ENCODE measurements at places on chromosomes 13 and 19.

GRCh38 chr13:80235166-80235966 lies 105.6 kb downstream of the SPRY2 start:
- DNase-seq: no peak

DNA sequence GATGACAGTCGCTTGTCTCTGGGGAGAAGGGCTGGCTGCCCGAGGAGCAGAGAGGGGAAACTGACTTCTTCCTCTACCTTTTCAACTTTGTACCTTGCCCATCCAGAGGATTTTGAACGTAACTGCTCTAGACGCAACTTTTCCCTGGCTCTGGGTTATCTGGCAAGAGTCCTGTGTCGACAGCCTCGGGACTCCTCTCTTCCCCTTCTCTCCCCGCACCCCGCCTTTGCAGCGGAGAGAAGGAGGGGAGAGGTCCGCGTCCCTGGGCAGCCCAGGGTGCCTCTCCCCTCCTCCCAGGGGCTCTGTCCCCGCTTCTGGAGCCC lies 574 bp downstream of the SH3GL1 start:
- DNase-seq: no peak

DNA sequence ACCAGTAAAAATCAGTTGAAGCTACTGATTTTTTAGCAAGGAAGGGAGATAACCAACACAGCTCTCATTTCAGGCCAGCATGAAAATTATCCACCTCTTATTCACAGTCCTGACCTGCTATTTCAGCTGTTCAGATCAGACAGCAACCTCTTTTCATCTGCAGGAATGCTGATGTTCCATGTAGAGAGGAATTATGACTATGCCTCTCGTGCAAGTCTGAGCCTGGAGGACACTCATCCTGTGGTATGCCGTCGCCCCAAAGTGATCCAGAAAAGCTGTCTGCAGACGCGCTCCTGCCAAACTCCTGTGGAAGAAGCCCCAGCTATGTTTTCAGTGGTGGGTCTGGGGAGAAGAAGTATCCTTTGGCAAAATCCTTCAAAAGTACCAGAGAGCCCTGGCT lies 563.5 kb upstream of the SLITRK1 start:
- no peak for DNase-seq

DNA sequence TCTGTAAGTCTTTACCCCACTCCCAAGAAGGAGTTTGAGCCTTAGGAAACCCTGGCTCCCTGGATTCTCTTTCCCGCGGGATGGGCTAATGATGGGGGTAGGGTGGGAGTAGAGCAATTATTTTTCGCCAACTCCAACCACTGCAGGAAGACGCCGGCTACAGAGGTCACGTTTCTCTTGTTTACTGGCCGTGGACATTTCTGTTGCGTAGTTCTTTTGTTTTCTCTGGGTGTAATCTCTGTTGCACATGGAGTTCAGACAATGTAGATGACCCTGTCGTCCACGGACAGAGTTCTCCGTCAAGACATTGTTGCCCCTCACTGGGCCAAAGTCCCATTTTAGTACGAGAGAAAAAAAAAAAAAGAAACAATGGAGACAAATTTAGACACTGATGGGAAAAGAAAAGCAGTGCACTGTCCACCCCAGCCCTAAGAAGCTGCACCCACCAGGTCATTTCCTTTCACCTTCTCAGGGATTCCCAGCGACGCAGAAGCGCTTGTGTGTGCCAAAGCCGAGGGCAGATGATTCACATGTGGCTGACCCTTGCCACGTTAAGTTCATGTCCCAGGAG lies 133.9 kb upstream of the ARGLU1 start:
- no peak for DNase-seq

DNA sequence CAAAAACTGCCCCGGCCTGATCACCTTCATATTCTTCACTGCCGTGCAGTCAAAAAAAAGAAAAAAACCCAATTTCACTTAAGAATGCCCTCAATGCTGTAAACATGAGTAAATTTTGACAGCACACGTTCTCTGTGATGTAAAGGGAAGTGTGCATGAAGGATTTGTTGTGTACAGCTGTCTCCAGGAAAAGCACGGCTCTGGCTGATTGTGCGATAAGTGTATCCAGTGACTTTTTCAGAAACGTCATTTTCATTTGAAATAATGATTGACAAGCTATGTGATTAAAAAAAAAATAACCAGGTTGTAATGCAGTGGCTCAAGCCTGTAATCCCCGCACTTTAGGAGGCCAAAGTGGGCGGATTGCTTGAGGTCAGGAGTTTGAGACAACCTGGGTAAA lies 39.6 kb downstream of the ANKRD10 start:
- no peak for DNase-seq

GRCh38 chr13:25920277-25920676 lies 131.5 kb downstream of the SHISA2 start:
- DNase-seq: no peak

DNA sequence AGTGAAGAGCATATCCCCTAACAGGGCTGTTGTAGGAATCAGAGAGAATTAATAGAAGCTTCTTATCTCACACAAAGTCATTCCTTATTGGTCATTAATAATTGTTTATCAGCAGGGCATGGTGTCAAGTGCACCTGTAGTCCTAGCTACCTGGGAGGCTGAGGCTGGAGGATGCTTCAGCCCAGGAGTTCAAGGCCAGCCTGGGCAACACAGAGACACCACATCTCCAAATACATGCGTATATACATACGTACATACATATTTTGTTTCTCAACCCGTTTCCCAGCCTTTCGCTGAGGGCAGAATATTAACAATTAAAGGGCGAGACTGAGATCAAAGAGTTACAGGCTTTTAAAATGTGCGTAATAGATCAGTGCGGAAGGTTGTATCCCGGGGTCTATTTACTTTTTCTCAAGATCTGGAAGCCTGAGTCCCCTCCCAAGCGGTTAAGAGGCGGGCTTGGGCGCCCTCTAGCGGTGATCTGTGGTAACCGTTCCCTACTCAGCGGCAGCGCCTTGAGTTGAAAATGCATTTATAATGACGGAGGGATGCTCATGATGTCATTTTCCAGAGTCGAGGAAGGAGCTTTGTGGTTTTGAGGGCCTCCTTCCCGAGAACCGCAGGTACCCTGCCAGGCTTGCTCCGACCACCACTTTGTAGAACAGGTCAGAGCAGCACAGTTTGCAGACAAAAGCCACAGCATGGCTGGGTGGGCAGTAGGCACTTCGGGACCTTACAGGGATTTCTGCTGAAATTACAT lies 169.6 kb upstream of the GPR12 start:
- DNase-seq: peak; percentile 61

DNA sequence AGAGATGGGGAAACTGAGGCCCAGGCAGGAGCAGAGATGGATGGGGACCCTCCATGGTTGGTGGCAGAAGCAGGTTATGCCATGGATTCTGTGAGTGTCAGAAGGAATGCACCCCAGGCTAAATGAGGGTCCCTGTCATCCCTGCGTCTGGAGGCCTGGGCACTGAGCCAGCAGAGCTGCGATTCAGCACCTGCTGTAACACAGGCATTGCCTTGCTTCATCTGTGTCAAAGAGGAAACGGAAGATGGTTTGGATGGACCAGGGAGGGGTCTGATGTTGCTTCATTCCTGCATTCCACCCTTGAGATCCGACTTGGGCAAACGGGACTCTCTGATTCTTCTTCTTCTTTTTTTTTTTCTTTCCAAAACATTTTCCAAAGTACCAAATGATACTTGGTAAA lies 1.2 kb downstream of the C5AR1 start:
- DNase-seq: no peak

- no peak for DNase-seq
Observed at GRCh38 chr19:38404858-38405257, 2.0 kb downstream of the FAM98C start.

- DNase-seq: no peak
Observed at GRCh38 chr19:18603958-18604819, 2.4 kb downstream of the CRLF1 start.

DNA sequence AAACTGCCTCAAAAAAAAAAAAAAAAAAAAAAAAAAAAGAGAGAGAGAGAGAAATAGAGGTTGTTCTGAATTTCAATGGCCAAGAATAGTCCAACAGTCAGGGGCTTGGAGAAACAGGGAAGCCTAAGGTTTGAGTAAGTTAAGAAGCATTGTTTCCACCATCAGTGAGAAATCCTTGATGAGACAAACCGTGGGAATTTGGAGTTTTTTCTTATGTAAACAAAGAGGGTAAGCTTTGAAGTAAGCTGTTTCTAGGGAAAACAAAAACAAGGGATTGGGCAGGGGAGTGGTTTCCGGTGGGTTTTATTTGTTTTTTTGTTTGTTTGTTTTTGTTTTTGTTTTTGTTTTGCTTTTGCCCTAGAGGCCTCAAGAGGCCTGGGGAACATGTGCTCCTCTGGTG lies 11.2 kb upstream of the ERVV-1 start:
- DNase-seq: no peak

DNA sequence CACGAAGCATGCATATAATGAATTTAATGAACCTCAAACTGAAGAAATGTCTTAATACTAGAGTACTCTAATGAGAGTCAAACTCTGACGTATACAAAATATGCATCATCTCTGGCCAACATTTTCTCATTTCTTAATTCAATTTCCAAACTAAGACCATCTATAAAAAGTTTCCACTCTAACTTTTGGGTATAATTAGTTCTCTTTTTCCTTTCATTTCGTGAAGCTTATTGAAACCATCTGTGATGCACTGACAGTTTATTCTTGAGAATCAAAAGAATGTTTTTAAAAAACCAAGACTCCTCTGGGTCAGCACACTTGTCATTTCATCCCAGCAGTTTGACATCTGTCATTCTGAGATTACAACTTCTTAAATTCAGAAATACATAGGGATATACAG lies 90.0 kb downstream of the CAB39L start:
- no peak for DNase-seq

DNA sequence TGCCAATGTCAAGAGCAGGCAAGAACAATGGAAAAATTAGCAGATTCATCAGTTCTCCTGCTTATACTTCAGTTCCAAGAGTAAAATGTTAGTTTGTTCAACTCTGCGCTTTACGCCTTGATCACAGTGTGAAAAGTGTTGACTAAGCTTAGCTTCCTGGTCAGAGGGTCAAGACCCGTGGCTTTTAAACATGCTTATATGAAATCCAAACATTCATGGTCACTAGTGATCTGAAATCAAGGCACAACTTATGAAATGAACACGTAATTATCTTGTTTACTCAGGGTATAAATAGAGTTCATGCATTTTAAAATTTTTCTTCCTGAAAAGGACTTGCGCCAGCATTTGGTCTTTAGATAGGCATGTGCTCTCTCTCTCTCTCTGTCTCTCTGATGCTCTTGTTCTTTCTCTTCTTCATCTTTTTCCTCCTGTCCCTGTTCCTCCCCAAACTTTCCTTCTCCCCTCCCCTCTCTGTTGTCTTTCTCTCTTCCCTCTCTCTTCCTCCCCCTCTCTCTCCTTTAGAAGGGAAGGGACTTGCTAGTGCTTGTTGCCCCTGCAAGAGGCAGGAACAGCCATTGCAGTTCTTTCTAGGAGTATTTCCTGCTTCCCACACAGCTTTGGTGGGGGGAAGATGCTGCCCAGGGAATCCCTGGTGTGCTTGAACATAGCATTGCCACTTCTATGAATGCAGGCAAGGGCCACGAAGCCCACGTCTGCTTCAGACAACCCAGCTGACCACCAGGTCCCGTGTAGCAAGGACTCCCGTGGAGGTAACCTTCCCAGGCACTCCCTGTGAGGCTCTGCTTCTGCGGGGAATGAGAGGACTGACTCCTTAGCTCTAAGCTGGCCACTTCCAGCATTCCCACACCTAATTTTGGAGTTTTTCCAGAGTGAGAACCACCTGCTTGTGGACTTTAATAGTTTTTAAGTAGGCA lies 7.1 kb upstream of the ZNF536 start:
- DNase-seq: no peak

GRCh38 chr19:52891336-52891735 lies 6.1 kb downstream of the ZNF320 start:
- no peak for DNase-seq

- DNase-seq: no peak
Observed at GRCh38 chr19:3287814-3288213, 63.4 kb downstream of the CELF5 start.

- DNase-seq: no peak
Observed at GRCh38 chr19:52734331-52734892, 432 bp downstream of the ZNF611 start.

- no peak for DNase-seq
Observed at GRCh38 chr19:6983448-6983847, 37.8 kb downstream of the MBD3L2B start.

GRCh38 chr13:109196948-109197347 lies 567.5 kb downstream of the MYO16 start:
- DNase-seq: no peak

DNA sequence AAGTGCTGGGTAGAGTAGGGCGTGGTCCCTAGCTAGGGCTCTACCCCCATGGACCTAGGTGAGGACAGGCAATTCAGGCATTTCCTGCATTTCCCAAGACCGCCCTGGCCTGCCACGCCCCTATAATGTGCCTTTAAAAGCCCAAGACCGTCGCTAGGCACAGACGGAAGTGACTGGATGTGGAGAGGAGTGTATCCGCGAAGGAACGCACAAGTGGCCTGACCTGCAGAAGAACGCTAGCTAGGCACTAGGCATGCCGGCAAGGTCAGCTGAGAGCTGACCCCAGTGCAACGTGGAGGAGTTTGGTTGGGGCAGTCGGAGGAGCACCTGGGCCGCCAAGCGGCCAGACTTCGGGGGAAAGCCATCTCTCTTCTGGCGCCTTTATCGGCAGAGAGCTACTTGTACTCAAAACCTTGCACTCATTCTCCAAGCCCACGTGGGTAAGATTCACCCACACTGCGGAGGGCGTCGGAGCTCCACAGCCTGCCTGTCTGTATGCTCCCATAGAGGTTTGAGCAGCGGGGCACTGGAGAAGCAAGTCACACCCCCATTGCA lies 370.0 kb downstream of the FGF9 start:
- DNase-seq: no peak

DNA sequence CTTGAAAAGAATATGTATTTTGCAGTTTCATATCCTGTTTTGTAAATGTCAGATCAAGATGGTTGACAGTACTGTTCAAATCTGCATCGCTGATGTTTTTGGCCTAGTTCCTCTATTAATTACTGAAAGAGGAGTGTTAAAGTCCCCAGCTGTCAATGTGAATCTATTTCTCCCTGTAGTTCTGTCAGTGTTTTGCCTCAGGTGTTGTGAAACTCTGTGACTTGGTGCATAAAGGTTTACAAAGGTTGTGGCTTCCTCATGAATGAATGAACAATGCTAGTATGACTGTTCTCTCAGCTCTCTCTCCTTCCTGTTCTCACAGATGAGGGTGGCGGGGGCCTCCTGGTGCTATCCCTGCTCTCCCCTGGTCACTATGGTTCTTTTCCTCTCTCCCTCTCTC lies 142.4 kb downstream of the MYCBP2 start:
- DNase-seq: no peak

- DNase-seq: no peak
Observed at GRCh38 chr13:51330791-51331190, 8.7 kb upstream of the SERPINE3 start.

DNA sequence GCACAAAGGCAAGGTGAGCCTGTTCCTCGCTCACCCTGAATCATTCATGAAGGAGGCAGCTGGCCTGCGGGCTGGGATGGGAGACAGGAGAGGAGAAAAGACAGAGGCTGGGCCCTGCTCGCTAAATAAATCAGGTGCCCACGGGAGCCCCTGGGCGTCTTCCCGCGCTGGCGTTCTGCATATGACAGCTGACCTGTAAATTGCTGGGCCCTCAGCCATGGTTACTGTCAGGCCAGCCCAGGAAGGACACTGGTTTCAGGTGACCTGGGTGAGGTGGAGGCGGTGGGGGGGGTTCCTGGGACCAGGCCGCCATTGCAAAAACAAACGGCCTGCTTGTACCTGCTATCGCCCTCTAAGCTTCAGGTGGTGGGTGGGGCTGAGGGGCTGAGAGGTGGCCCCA lies 3.4 kb upstream of the PTBP1 start:
- DNase-seq: no peak

All from activated CD8-positive, alpha-beta memory T cell treated with anti-CD3 and anti-CD28 coated beads for 1 hour (primary cell).